ENCODE measurements at places on chromosomes 16 and 17. TPM values are rescaled to one million over a fixed set of nuclear protein-coding genes. Genes with fewer than 3 reads are reported as not detected.

GRCh38 chr17:62911114-62911513, 54.9 kb upstream of the TANC2 start:
- H3K4me1 ChIP-seq, result no peaks in the 10 kb centered on the region
- no peak for DNase-seq
- H3K4me3 ChIP-seq, result no peak overlapping the region
- H3K36me3 ChIP-seq, result peaks cover 2% of the 10 kb centered on the region

DNA sequence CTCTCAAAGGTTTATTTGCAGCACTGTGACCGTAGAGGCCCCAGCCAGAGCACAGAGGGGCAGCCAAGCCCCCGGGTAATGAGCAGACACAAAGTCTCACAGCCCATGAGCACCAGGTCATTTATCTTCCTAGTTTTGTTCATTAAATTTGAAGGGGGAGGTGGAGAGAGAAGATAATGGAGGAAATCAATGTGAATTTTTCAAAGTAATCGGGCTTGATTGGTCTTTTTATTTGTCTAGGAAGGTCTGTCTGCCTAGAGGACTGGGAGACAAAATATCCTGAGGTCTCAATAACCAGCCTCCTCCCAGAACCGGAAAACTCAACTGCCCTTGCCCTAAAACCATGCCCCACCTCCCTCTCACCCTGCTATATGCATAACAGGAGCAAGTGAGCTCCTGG, 189.0 kb downstream of the SLC39A11 start:
- no peak overlapping the region for H3K4me3 ChIP-seq
- no peaks in the 10 kb centered on the region for H3K36me3 ChIP-seq
- no peaks in the 10 kb centered on the region for H3K27me3 ChIP-seq
- peak overlapping the region; percentile 23 for H3K27ac ChIP-seq
- DNase-seq, result no peak
- H3K4me1 ChIP-seq, result peaks cover 10% of the 10 kb centered on the region

- peaks cover 26% of the 10 kb centered on the region for H3K4me1 ChIP-seq
- DNase-seq, result no peak
- peak overlapping the region; percentile 13 for H3K27ac ChIP-seq
- no peak overlapping the region for H3K4me3 ChIP-seq
Measured at GRCh38 chr16:72501739-72502593, 330.0 kb upstream of the PMFBP1 start.

GRCh38 chr16:803754-804080, 3.2 kb upstream of the GNG13 start:
- H3K4me1 ChIP-seq, result peaks cover 8% of the 10 kb centered on the region
- H3K27me3 ChIP-seq, result peaks cover 21% of the 10 kb centered on the region
- H3K4me3 ChIP-seq, result no peak overlapping the region
- no peak for DNase-seq
- H3K36me3 ChIP-seq, result no peaks in the 10 kb centered on the region

CMTR2 gene
- total RNA-seq, result 17.2 TPM

PKMYT1 gene
- total RNA-seq, result 23.2 TPM

Measured in chondrocyte (in vitro differentiated cells).